Activated CD8-positive, alpha-beta memory T cell treated with anti-CD3 and anti-CD28 coated beads for 1 hour (primary cell): ENCODE measurements at places on chromosomes 7 and 10.

DNA sequence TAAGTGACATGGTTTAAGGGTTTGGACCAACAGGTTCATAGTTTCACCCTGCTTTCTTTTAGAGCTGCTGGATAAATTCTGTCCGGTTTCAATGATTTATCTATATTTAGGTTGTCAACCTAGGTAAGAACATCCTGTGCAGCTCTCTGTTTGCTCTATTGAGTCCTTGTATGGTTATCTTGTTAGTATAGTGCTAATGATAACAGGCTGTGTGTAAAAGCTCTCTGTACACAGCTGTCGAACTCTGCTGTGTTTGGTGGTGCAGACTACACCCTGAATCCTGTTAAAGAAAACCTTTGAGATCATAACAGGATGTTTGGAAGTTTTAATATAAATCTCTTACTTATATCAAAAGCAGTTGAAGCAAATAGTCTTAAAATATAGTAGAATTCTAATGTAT is 219.2 kb downstream of the SDK1 start:
- no peak for DNase-seq

DNA sequence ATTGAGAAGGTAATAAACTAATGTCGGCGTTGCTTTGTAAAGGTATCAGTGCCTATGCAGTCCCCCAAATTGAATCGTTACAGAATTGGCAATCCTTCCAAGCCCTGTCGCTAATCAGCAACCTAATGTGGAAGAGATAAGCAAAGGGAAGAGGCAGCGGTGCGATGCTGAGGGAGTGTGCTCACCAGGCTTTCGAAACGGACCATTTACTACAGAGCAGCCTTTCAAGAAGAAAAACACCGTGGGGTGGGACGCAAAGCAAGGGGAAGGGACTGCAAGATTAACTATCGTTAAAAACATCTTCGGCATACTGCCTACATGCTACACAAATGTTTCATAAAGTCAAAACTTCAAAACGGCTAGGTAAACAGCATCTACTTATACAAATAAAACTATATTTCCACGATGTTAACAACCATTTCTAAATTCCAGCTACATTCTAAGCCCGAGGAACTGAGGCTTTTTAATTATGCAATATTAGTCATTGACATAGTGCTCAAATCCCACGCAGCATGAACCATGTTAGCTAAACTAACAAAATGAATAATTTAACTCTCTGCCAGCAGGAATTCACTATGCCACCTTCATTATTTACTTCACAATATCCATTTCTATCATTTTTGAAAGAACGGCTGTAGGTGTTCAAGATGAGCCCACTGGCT is 85.2 kb downstream of the CHCHD3 start:
- DNase-seq = no peak

- no peak for DNase-seq
Measured at GRCh38 chr7:5702876-5703571, 78.4 kb downstream of the RNF216 start.

- DNase-seq = no peak
Measured at GRCh38 chr7:53094827-53095226, 59.4 kb downstream of the POM121L12 start.

DNA sequence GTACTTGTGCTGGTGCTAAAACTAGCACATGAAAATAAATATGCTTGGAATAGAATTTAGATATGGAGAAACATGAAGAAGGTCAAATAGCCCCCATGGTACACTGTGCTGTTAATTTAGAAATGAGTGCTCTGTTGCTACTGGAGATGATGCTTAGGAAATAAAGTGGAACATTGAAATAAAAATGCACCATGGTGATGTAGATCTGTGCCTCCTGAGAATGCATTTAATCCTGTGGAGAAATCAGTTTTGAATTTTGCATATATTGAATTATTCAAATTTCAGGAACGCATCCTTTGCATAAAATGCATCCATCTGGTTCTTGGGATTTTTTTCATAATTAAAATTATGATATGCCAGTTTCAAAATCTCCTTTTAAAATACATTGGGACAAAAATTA is 44.5 kb downstream of the PLEKHA8 start:
- no peak for DNase-seq

GRCh38 chr7:125427676-125428075 is 498.1 kb upstream of the POT1 start:
- DNase-seq = no peak

- no peak for DNase-seq
Measured at GRCh38 chr10:327889-328852, 192.9 kb downstream of the ZMYND11 start.

DNA sequence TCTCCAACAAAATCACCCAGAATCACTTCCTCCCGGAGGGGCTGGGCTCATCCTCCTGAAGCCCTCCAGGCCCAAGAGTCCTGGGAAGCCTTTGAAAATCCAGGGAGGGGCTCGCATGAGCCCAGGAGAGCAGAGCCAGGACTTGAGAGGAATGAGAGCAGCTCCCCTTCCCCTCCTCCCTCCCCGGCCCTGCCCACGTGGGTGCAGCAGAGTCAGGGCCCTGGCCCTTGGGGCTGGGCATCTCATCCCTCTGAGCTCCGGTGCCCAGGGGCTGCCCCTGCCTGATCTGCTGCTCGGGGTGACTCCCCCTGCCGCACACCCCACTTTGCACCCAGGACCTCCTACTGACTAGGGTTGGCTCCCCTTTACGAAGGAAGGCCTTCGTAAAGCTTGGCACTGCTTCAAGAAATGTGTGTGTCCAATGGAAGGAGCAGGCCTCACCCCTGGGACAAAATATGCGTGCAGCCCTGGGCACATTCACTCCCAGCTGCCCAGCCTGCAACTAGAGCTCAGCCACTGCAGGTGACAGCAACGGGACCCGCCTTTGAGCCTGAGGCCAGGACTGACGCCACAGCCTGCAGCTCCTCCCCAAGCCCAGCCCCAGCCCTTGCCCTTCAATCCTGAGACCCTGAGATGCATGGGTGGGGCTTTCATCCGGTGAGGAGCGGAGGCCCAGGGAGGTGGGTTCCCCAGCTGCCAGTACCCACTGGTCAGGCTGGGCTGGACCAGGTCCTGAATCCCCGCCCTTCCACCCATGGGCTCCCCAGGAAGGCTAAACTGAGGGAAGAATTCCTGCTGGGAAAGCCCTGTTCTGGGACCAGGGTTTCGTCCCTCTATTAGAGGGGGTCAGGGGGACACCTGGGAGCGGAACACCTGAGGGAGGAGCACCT is 21.8 kb downstream of the PWWP2B start:
- no peak for DNase-seq

DNA sequence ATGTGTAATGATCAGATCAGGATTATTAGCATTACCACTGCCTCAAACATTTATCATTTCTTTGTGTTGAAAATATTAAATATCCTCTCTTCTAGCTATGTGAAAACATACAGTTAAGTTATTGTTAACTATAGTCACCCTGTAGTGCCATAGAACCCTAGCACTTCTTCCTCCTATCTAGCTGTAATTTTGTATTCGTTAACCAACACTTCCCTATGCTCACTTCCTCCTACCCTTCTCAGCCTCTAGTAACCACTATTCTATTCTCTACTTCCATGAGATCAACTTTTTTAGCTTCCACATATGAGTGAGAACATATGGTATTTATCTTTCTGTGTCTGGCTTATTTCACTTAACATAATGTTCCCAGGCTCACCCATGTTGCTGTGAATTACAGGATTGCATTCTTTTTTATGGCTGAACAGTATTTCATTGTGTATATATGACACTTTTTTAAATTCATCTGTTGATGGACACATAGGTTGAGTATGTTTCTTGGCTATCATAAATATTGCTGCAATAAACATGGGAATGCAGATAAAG is 132.7 kb upstream of the RHOBTB1 start:
- DNase-seq = no peak
